Thoracic aorta (tissue), 2 donors: ENCODE measurements at places on chromosomes 2 and 18.
A peak's percentile ranks its signal among the peaks of the same experiment; 100 is the strongest.

DNA sequence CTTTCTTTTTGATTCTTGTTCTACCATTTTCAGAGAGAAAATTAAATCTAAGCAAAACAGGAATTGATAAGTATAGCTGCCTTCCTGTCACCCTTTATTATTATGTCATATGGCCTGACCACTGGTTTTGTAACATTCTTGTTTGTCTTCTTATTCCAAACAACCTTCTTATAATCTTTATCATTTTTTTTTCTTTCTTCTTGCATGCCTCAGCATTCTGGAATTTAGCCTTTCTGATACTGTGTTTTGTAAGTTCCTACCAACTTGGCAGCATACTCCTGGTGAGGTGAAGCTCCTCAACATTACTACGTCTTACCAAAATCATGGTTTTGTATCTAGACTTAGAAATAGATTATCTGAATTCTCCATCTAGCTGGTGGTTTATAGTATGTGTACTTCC, 199.2 kb downstream of the CAMKMT start:
- no peaks in the 10 kb centered on the region for H3K4me1 ChIP-seq
- H3K4me3 ChIP-seq: no peak overlapping the region
- H3K27me3 ChIP-seq: no peaks in the 10 kb centered on the region
- DNase-seq: no peak
- no peak overlapping the region for H3K27ac ChIP-seq

GRCh38 chr2:37586663-37587317, 84.7 kb downstream of the CDC42EP3 start:
- peak overlapping the region; percentile 28 for H3K27ac ChIP-seq
- H3K4me1 ChIP-seq: peaks cover 53% of the 10 kb centered on the region

DNA sequence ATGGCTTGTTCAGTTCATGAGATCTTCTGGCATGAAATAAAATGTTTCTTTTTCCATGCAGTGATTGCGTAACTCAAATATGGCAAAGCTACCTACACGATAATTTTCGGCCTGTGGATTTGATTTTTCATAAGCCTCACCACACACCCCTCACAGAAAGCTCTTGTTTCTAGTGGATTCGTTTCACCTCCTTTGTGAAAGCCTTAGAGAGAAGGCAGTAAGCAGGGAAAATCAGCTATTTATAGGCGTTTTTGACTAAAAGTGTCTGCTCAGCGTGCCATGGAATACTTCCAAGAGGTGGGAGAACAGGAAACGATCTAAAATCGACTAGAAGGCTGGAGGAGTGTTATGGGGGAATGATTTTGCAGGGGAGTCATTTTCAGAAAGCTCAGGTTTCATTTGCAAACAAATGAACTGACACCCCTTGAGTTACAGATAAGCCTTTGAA, 417.9 kb downstream of the TGIF1 start:
- H3K4me3 ChIP-seq: peak overlapping the region; percentile 33
- H3K36me3 ChIP-seq: no peaks in the 10 kb centered on the region
- H3K4me1 ChIP-seq: peaks cover 20% of the 10 kb centered on the region
- no peaks in the 10 kb centered on the region for H3K27me3 ChIP-seq

DNA sequence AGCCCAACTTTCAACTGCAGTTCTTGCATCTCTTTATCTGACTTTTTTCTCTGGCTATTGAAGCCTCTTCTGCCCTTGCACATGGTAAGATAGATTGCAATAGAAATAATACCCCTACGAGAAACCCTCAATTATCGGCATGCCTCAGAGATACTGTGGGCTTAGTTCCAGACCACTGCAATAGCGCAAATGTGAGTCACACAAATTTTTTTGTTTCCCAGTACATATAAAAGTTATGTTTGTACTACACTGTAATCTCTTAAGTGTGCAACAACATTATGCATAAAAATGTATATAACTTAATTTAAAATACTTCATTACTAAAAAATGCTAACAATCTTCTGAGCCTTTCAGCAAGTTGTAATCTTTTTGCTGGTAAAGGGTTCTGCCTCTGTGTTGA, 124.7 kb downstream of the PDE1A start:
- H3K4me3 ChIP-seq: no peak overlapping the region
- H3K27ac ChIP-seq: no peak overlapping the region

- H3K4me3 ChIP-seq: no peak overlapping the region
- H3K27ac ChIP-seq: no peak overlapping the region
- no peaks in the 10 kb centered on the region for H3K36me3 ChIP-seq
- H3K4me1 ChIP-seq: no peaks in the 10 kb centered on the region
- no peak for DNase-seq
Observed at GRCh38 chr2:231911381-231911780, 14.8 kb downstream of the NPPC start.

- H3K4me1 ChIP-seq: no peaks in the 10 kb centered on the region
- no peak overlapping the region for H3K27ac ChIP-seq
- H3K36me3 ChIP-seq: no peaks in the 10 kb centered on the region
Observed at GRCh38 chr18:50803592-50803991, 16.2 kb downstream of the MRO start.

DNA sequence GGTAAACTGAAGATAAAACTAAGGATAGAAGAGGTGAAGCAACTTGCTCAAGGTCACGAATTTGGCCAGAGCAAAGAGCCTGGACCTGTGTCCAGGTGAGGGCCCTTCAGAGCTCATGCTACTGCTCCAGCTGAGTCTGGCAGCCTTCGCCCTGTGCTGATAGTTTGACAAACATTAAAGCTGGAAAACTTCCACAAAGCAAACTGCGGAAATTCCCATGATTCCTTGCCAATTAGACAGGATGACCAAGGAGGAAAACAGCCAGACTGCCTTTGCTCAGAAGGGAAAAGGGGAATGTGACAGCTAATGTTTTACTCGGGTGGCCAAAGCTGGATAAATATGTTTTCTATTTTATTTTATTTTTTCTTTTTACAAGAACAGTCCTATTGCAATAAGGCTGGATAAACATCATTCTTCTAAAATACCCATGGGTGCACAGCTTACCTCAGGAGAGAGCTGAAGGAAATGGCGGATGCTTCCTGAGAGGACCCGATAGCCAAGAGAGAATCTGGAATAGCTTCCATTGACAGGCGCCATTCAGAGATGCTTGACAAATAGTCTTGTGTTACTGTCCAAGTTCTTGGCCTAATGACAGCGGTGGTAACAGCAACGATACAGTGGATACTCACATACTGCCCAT, 5.3 kb upstream of the CTAGE1 start:
- H3K36me3 ChIP-seq: no peaks in the 10 kb centered on the region
- peak; percentile 21 for DNase-seq
- H3K27me3 ChIP-seq: no peaks in the 10 kb centered on the region
- H3K27ac ChIP-seq: peak overlapping the region; percentile 79
- H3K4me1 ChIP-seq: peaks cover 53% of the 10 kb centered on the region
- peak overlapping the region; percentile 6 for H3K4me3 ChIP-seq

DNA sequence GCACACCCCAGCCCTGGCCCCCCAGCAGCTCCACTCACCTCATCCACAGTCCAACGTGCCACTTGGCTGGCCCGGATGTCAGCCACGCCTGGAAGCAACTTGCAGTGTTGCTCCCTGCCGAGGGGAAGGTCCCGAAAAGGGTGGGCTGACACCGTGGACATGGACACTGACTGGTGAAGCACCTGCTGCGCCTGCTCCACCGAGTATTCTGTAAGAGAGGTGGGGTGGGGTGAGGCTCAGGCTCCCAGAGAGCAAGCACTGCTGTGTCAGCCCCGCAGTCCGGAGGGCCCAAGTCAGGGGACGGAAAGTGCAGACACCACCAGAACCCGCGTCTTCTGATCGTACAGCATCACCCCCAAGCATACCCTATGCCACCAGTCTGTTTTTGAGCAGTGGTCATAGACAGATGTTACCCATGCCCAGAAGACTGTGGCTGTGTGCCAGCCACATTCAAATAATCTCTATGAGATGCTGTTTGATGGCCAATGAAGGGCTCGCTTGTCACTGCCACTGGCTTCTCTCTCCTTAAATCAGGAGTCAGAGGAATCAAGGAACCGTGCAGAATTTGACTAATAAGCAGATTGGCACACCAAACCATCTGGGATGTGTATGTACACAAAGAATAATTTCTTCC, 74.2 kb upstream of the TMEM200C start:
- no peaks in the 10 kb centered on the region for H3K4me1 ChIP-seq
- no peaks in the 10 kb centered on the region for H3K36me3 ChIP-seq
- H3K27ac ChIP-seq: no peak overlapping the region
- H3K4me3 ChIP-seq: no peak overlapping the region
- H3K27me3 ChIP-seq: no peaks in the 10 kb centered on the region

DNA sequence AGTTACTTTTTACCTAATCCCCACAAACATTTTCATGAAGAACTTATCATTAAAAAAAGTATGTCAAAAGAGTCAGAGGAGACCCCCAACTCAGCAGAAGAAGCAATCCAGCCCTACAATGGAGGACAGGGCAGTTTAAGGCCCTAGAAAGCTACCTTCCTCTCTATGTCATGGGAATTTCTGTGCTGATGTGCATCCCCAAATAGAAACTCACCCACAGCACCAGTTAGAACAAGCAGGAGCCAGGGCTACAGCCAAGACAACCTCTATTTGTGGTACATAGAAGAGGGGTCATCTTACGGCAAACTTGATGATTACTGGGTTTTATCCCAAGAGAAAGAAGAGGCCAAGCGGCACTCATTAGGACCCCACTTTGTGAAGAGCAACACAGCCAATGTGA, 160.9 kb upstream of the CCDC150 start:
- H3K36me3 ChIP-seq: no peaks in the 10 kb centered on the region
- peaks cover 7% of the 10 kb centered on the region for H3K4me1 ChIP-seq
- no peak overlapping the region for H3K27ac ChIP-seq
- H3K27me3 ChIP-seq: no peaks in the 10 kb centered on the region
- DNase-seq: no peak

- H3K36me3 ChIP-seq: no peaks in the 10 kb centered on the region
- H3K4me3 ChIP-seq: no peak overlapping the region
- H3K27ac ChIP-seq: no peak overlapping the region
Observed at GRCh38 chr2:39728941-39729351, 50.1 kb downstream of the THUMPD2 start.

DNA sequence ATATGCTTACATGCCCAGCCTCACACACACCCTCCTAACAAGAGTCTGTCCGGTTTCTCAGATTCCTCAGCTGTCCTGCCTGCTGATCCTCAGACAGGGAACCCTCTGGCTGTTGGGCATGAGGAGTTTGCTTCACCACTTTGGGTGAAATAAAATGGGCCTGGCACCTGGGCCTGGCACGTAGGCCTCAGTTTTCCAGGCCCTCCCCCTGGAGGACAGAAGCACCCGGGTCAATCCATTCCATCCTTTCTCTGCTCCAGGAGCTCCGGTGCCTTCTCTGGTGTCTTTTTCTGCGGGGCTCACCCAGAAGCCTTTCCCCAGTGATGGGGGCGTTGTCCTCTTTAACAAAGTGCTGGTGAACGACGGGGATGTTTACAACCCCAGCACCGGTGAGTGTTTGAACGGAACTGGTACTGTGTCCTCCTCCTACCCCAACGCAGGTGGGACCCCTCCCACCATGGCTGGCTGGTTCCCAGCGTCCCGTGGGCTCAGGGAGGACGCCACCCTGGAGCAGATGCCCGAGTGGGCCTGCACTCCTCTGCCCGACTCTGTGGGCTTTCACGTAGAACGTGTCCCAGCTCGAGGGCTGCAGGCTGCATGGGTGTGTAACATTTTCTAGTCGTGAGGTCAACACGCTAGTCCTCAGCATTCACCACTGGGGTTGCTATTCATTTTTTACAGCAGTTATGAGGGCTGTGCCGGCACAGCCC, 62.8 kb downstream of the EMILIN2 start:
- no peak overlapping the region for H3K27ac ChIP-seq
- H3K36me3 ChIP-seq: peaks cover 14% of the 10 kb centered on the region
- no peak overlapping the region for H3K4me3 ChIP-seq
- H3K27me3 ChIP-seq: no peaks in the 10 kb centered on the region
- no peaks in the 10 kb centered on the region for H3K4me1 ChIP-seq

DNA sequence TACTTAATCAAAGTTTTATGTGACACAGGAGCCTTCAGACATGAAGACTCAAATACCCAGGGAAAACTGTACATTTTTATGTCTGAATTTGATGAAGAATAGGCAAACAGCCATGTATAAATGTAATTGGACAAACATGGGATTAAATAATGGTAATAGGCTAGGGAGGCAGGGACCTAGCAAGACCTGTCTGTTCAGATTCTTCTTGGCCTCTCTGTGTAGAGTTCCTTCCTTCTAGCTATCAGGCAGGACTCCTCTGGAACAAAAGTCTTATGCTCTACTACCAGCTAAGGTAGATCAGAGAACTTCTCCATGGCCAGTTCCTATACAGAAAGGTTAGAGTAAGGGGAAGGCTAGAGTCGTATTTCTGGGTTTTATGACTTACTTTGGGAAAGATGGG, 9.5 kb upstream of the PARD3B start:
- no peaks in the 10 kb centered on the region for H3K27me3 ChIP-seq
- H3K4me1 ChIP-seq: no peaks in the 10 kb centered on the region
- H3K27ac ChIP-seq: no peak overlapping the region

GRCh38 chr2:141062443-141062842, 1068.4 kb downstream of the LRP1B start:
- H3K27me3 ChIP-seq: no peaks in the 10 kb centered on the region
- H3K4me1 ChIP-seq: no peaks in the 10 kb centered on the region
- DNase-seq: no peak
- H3K36me3 ChIP-seq: no peaks in the 10 kb centered on the region
